Lower lobe of right lung (tissue), 2 donors: ENCODE measurements at places on chromosomes 2 and 18. TPM values are rescaled to one million over a fixed set of nuclear protein-coding genes. Genes with fewer than 3 reads are reported as not detected.

DNA sequence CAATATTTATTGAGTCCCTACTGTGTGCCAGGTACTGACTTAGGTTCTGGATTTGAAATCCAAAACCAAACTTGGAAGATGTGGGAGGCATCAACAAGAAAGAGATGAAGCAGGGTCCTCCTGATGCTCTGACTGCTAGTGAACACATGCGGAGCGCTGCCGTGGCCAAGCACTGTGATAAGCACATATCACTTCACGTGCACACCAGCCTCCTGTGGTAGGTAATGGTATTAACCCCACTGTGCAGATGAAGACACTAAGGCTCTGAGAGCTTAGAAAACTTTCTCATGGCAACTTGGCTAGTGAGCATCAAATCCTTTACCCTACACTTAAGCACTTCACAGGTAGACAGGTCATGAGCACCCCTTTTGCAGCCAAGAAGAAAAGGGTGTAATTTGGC lies 216.1 kb downstream of the HAUS1 start:
- H3K27me3 ChIP-seq: no peaks in the 10 kb centered on the region
- H3K4me3 ChIP-seq: no peak overlapping the region
- DNase-seq: no peak
- no peaks in the 10 kb centered on the region for H3K36me3 ChIP-seq
- H3K27ac ChIP-seq: no peak overlapping the region

DNA sequence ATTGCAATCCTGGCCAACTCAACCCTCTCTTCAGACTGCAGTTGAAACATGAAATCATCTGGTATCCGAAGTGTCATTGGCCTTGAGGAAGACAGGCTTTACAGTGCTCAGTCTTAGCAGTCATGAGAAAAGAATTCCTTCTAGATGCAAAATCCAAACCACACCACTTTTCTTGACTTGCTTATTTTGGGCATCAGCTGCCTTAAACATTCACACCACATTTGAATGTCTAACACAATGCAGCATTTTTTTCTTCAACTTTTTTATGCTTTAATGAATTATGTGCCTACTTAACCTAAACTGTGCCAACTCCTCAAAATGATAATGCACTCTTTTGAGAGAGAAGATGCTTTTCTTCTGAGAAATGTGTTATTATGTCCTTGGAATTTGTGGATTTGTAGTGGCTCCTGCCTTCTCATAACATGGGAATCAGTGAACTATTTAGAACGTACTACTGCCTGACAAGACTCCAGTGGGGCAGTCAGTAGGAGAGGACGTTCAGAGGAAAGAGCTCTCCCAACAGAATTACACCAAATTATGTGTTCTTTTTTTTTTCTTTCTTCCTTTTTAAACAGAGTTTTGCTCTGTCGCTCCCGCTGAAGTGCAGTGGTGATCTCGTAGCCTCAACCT lies 3.2 kb upstream of the FAM98A start:
- DNase-seq: no peak
- no peak overlapping the region for H3K4me3 ChIP-seq
- no peak overlapping the region for H3K27ac ChIP-seq
- H3K4me1 ChIP-seq: peaks cover 17% of the 10 kb centered on the region
- no peaks in the 10 kb centered on the region for H3K36me3 ChIP-seq

Gene OSBPL1A
- total RNA-seq: 50.6 TPM

Gene TSPYL6
- not detected for total RNA-seq

Gene GNAL
- 5.6 TPM for total RNA-seq
